ENCODE measurements at places on chromosomes 4 and X.

- DNase-seq, result no peak
Measured at GRCh38 chr4:3022112-3022511, 52.2 kb downstream of the HTT-AS start.

GRCh38 chrX:131725001-131725654, 181.3 kb downstream of the OR13H1 start:
- no peak for DNase-seq

DNA sequence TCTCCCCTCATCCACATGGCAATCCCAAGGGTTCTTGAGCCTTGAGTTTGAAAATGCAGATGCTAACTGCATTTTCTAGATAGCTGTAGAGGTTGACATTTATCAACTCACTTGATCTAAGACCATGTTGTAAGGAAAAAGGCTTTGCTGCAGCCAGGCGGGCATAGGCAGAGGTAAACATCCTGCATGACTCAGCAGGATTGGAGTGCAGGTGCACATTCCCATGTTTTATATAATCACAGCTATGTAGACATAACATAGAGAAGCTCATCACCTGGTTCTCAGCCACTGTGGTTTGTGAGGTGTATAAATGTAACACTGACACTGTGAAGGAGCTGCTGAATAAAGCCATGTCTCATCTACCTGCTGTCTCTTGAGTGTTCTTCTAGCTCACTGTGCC, 62.3 kb upstream of the PDE5A start:
- no peak for DNase-seq

- DNase-seq, result no peak
Measured at GRCh38 chr4:187017147-187017546, 293.5 kb upstream of the FAT1 start.

- DNase-seq, result no peak
Measured at GRCh38 chr4:60589425-60589824, 610.7 kb upstream of the ADGRL3 start.

GRCh38 chr4:153809307-153809706, 20.4 kb upstream of the SFRP2 start:
- no peak for DNase-seq

DNA sequence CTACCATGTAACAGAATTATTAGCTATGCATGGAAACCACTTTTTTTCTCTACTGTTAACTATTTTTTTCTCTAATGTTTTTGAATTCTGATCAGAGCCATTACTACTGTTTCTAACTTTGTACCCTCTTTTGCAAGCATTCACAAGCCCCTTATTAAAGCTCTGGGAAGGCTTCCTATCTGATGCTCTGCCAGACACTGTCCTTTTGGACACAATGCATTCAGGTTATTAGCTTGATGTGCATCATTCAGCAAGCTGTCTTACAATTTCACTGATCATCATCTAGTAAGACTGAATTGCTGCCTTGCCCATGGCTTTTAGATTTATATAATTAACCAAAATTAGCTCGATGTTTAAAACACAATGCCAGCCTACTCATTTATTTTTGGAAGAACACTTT, 155.1 kb downstream of the NR3C2 start:
- DNase-seq, result no peak

GRCh38 chrX:123487669-123488068, 245.2 kb downstream of the THOC2 start:
- DNase-seq, result no peak

DNA sequence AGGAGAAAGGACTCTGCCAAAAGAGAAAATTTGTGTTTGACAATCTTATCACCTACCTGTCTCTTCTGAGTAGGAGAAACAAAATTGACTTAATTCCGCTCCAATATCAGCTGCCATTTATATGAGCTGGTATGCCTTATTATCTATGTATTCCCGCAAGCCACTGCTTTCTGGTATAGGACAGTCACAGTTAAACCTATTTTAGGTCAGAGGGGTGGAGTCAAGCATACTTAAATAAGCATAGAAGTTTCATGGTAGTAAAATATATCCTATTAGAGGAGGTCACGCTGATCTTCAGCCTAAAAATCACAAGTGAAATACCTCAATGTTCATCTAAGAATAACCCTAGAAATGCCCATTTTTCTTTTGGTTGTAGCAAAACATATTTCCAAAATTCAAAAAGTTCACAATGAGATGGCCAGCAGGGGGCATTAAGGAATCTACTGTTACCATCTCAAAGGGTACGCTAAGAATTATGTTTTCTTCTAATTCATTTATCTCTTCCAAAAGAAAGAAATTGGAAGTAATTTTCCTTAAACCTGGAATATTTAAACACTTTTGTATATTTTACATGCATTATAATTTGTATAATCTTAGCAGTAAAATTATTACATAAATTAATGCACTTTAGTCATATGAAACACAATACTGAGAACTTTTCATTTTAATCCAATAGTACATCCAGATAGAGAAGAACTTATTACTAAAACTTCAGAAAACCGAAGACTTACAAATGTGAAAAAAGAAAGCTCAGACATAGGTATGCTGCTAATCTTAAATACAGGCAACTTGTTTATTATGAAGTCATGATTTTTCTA, 10.5 kb downstream of the PPAT start:
- no peak for DNase-seq

DNA sequence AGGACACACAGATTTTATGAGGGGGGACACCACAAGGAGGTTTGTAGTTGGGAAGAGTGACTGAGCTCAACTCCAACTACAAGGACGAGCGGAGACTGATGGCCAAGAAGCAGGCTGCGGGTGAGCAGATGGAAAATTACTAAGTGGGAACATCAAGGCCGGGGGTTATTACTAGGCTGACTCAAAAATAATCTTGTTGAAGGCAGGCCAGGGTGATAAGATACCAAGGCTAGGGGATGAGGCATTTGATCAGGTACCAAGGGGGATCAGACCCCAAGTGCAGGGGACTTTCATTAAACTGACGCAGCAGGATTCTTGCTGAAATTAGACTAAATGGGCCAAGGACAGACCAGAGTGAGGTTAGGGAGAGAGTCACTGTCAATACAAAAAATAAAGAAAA, 119.4 kb upstream of the SORBS2 start:
- DNase-seq, result no peak

GRCh38 chrX:69507500-69507789, 3.3 kb downstream of the NALF2 start:
- DNase-seq, result no peak

GRCh38 chrX:43604753-43605152, 51.3 kb upstream of the MAOA start:
- no peak for DNase-seq

DNA sequence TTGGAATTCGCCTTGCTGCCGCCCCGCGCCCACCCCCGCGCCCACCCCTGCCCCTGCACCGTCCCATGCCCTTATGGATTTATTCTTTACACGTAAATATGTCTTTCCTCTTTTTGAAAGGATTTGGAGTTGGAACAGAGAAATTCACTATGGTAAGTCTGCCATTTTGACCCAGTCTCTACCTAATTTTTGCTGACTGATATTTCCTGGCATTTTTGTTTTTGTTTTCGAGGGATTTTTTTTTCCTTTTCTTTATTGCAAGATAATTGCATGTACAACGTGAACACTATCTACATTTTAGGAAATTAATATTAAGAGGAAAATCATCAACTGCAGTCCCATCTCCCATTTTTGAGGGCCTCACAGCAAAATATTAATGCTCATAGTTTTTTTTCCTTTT, 468 bp upstream of the SPIN2B start:
- no peak for DNase-seq

GRCh38 chrX:134570899-134571298, 87.4 kb downstream of the PLAC1 start:
- no peak for DNase-seq

- DNase-seq, result no peak
Measured at GRCh38 chrX:13511944-13512330, 57.5 kb upstream of the EGFL6 start.

DNA sequence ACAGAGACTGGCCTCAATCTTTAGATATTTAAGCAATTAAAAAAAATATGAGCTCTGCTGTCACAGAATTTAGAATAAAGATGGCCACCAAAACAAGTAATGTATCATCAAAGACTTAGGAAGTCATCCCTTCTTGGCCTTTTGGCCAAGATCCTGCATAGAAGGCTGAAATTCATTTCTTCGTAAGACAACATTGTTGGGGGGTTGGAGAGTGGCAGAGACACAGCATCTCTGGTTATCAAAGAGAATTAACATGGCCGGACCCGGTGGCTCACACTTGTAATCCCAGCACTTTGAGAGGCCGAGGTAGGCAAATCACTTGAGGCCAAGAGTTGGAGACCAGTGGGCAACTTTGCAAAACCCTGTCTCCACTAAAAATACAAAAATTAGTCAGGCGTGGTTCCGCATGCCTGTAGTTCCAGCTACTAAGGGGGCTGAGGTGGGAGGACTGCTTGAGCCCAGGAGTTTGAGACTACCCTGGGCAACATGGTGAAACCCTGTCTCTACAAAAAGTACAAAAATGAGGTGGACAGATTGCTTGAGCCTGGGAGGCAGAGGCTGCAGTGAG, 4.0 kb downstream of the PPM1K start:
- DNase-seq, result no peak

DNA sequence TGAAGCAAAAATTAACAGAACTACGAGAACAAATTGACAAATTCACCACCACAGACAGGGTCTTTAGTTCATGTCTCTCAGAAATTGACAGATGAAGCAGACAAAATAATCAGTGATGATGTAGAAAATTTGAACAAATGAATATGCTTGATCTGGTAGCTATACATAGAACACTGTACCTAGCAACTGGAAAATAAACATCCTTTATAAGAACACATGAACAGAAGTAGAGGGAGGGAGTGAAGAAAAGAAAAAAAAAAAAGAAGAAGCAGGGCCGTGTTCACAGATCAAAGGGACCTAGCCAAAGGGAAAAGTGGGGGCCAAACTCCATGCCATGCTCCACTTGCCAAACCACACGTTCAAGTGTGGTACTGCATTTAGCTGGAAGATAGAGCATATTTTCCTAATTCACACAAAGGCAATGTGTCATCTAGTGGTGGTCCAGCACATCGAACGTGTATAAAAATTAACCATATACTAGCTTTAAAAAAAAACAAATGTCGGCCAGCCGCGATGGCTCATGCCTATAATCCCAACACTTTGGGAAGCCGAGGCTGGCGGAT, 5.6 kb upstream of the THOC2 start:
- no peak for DNase-seq

DNA sequence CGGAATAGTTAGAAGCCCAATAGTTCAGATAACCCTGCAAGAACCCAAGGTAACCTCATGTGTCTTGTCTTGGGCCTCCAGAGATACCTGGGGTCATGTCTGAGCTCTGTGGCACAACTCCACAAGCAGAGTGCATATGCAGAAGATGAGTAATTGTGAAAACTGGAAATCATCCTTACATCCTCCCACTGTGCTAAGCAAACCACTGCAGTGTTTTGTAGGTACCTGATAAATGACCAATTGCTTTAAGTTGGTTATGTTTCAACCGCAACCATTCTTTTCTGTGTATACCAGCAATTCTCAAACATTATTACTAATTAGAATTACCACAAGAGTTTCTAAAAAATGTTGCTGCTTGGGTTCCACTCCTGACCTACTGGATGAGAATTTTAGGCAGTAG, 73.2 kb downstream of the CBLL2 start:
- no peak for DNase-seq

DNA sequence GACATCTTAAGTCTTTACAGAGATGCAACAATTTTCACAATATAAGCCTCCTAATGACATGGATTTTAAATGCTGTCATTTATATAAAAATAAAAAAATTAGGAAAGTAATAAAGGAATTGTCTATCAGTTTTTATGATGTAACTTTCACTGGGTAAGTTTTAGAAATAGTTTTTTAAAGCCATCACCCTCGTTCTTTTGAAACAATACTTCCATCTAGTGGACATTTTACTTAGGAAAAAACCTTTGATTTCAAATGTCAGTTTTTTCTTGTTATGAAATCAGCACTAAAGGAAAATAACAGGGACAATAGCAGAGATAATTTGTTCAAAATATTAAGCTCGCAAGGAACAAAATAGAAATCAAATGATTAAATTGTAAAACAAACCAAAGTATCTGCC, 24.3 kb upstream of the NDNF start:
- DNase-seq, result no peak

GRCh38 chr4:148057984-148058859, 326.3 kb downstream of the ARHGAP10 start:
- DNase-seq, result no peak

GRCh38 chr4:72994670-72995069, 74.8 kb downstream of the COX18 start:
- DNase-seq, result no peak

DNA sequence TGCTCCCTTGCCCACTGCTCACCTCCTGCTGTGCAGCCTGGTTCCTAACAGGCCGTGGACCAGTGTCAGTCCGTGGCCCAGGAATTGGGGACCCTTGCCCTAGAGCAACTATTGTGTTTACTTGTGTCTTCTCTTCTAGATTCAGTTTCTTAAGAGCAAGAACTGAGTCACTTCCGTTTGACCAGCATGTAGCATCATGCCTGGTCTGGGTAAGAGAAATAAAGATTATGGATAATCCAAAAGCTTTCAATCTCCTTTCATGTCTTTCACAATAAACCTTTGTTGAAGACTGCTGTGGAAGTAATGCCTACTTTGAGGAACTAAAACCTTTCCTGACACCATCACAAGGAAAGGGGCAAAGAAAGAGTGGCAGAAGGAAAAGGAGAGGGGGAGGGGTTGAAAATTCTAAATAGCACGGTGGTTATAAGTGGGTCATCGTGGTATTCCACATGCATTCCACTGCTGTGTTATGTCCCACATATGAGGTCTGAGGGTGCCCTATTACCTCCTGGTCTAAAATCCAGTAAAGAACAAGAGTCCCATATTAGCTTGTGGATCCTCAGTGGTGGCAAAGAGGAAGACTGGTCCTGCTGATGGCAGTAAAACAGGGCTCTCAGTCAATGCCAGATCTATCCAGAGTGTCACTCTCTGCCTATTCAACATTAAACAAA, 133.4 kb downstream of the RASL11B start:
- DNase-seq, result no peak

DNA sequence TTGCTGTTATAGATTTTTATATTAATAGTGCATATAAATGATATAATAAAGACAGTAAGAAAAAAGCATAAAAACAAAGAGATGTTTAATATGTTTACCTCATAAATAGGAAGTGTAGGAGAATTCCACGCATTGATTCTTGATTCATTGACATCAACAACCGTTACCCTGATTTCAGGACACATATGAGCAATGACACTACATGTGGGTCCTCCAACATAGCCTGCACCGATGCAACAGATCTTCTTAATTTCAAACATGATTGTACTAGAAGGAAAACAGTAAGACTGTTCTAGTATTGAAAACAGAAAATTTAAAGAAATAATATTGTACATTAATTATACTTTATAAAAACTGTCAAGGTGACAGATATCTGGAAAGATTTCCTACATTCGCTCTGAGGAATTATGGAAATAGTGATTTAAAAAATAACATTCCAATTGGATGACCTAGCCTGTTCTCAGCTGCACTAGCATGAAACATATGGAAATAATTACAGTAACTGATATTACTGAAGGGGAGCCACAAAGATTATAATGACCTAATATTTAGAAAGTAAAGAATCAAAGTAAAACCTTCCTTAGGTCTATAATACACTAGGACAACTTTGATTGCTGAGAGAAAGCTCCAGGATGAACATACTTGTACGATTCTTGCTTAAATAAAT, 5.9 kb downstream of the UGDH start:
- no peak for DNase-seq
